Suprapubic skin (tissue), 4 donors: ENCODE measurements at places on chromosomes 13 and 19. TPM values are rescaled to one million over a fixed set of nuclear protein-coding genes. Genes with fewer than 3 reads are reported as not detected.

The ACER1 gene
- 40.6 TPM for total RNA-seq

GRCh38 chr13:59303433-59303832 lies 860.3 kb downstream of the DIAPH3 start:
- H3K4me3 ChIP-seq, result no peak overlapping the region
- no peak overlapping the region for H3K27ac ChIP-seq
- no peaks in the 10 kb centered on the region for H3K4me1 ChIP-seq
- H3K36me3 ChIP-seq, result no peaks in the 10 kb centered on the region

GRCh38 chr19:7506385-7507328 lies 9.2 kb upstream of the ZNF358 start:
- no peak for DNase-seq
- H3K4me1 ChIP-seq, result peaks cover 14% of the 10 kb centered on the region
- peaks cover 8% of the 10 kb centered on the region for H3K27me3 ChIP-seq
- H3K4me3 ChIP-seq, result no peak overlapping the region

- DNase-seq, result no peak
- H3K4me1 ChIP-seq, result no peaks in the 10 kb centered on the region
These were observed 45.8 kb upstream of the RGCC start for GRCh38 chr13:41411522-41411921.

DNA sequence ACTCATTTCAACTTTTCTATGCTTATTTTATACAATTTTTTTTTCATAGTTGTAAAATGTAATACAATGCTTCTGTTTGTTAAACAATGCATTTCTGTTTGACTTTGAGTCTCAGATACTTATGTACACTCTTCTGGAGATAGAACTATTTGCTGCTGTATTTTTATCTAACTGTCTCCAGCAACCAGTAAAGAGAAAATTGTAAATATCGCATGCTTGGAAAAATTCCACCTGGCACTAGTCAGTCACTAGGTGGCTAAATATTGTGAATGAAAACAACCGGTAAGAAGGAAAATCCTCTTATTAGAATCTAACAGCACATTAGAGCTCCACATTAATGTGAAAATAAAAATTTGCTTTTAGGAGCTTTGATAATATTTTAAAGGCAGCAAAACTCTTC lies 876.5 kb downstream of the PCDH9 start:
- no peaks in the 10 kb centered on the region for H3K36me3 ChIP-seq
- no peaks in the 10 kb centered on the region for H3K27me3 ChIP-seq
- H3K27ac ChIP-seq, result no peak overlapping the region
- no peaks in the 10 kb centered on the region for H3K4me1 ChIP-seq
- DNase-seq, result no peak
- H3K4me3 ChIP-seq, result no peak overlapping the region

DNA sequence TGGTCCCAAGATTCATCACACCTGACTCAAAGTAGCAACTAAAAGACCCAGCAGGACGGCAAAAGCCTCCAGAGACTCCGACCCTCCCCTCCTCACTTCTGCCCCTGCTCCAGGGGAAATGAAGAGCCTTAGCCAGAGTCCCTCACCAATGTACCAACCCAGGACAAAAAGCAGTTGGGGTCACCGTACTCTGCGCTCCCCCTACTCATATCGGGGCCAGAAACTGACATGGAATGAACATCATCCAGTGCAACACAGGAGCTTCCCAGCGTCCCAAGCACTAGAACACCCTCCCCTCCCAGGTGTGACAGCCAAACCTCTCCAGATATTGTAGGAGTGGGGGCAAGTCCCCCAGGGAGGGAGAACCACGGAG lies 1.7 kb downstream of the EEF2 start:
- H3K27ac ChIP-seq, result peak overlapping the region; percentile 98
- DNase-seq, result no peak
- peaks cover 61% of the 10 kb centered on the region for H3K4me1 ChIP-seq

- H3K4me1 ChIP-seq, result no peaks in the 10 kb centered on the region
- no peaks in the 10 kb centered on the region for H3K27me3 ChIP-seq
- H3K4me3 ChIP-seq, result no peak overlapping the region
- no peak overlapping the region for H3K27ac ChIP-seq
These were observed 67.8 kb downstream of the CEBPG start for GRCh38 chr19:33441277-33441699.
